ENCODE measurements at places on chromosomes 12 and 14.
A peak's percentile ranks its signal among the peaks of the same experiment; 100 is the strongest.

GRCh38 chr12:117685110-117685926, 283.5 kb downstream of the KSR2 start:
- no peak for DNase-seq

DNA sequence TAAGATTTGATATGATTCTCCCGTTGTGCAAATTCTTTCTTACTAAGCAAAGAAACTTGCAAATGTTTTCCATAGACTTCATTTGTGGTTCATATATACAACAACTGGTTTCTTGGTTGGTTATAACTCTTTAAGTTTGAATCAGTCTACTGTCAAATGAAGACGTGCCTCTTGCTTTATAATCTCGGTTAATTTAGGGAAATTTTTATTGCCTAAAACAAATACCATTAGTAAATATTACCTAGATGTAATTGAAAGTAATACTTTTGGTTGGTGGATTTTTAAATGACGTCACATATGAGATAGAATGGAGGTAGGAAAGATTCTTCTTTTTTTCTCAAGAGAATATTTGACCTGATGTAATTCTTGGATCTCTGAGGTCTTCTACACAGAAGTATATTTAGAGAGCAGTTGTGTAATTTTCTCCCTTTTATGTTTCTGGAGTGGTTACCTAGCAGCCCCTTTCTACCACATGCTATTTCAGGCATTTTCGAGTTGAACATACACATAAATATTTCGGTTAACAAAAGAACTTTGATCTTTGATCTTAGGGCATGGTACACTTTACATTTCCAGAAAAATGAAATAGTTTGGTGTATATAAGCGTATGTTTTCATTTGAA, 1.7 kb downstream of the ATF7IP start:
- no peak for DNase-seq

- no peak for DNase-seq
Measured at GRCh38 chr14:99192830-99193229, 79.2 kb downstream of the BCL11B start.

- no peak for DNase-seq
Measured at GRCh38 chr14:67573228-67574010, 26.6 kb downstream of the PIGH start.

DNA sequence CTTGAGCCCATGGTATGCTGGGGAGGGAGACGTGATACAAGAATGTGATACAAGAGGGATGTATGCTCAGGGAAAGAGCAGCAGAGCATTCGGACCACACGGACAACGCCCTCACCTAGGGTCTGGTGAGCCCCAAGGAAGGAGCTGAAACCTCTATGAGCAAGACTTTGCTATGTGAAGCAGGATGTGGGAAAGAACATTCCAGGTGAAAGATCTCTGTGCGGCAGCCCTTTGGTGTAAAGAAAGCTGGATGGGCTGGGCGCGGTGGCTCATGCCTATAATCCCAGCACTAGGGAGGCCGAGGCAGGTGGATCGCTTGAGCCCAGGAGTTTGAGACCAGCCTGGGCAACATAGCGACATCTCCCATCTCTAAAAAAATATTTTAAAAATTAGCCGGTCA, 16.9 kb upstream of the FICD start:
- no peak for DNase-seq

DNA sequence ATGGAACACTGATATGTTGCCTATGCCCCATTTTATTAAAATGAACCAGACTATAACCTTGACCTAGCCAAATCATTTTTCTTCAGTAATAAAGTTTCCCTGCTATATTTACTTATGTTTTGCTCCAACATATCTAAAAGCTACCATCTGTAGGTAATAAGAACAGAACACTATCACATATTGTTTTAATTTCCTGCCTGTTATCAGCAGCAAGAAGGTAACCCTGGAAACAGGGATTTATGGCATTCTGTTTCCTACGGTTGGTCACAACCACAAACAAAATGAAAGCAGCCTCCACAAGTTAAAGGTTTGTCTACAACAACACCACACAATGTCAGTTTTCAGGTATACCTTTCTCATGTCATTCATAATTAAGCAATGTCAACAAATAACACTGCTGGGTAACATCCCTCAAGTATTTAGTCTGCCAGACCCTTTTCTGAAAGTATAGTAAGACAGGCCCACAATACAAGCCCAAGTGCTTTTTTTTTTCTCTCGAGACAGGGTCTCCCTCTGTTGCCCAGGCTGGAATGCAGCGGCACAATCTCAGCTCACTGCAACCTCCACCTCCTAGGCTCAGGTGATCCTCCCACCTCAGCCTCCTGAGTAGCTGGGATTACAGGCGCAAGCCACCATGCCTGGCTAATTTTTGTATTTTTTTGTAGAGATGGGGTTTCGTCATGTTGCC, 25.5 kb downstream of the GCH1 start:
- no peak for DNase-seq

DNA sequence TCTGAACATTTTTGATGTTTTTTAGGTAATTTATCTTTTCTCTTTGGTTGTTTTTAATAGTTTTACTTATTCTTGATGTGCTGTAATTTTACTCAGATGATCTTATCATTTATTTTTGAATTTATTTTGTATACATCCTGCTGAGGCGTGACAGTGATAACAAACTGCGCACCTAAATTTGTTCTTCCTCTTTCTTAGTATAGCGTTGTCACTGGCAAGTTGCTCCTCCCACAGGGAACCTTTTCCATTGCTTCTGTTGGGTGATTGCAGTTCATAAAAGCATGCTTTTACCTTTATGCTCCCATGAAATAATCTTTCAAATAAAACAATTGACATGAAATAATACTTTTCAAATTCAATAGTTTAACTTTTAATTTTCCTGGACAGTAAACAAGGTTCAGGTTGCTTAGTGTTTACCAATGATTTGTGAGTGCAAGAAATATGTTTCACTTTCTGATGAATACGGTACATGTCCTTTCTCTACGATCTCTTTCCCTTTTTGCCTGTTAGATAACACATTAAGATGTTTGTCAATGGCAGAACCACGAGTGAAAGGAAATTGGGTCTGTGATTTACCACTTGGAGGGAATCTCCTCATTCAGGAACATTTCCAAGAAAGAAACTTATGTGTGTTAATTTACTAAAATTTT, 223.3 kb downstream of the CCDC91 start:
- no peak for DNase-seq

DNA sequence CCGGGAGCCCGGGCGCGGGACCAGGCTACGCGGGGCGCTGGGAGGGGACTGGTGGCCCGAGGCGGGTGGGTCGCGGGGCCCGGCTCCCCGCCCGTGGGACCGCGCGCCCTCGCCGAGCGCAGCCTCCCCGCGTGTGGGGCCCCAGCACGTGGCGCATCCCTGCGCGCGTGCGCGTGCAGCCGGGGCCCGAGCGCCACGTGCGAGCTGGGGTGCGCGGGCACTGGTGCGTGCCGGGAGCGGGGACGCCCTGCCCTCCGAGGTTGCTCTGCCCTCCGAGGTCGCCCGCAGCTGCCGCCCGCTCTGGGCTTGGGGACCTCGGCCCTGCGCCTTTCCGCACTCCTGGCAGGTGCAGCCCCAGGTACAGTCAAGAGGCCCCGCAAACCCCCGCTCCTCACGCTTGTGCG, 365 bp upstream of the CCDC88C start:
- no peak for DNase-seq

- DNase-seq, result no peak
Measured at GRCh38 chr12:114193474-114193873, 212.5 kb downstream of the TBX5 start.

DNA sequence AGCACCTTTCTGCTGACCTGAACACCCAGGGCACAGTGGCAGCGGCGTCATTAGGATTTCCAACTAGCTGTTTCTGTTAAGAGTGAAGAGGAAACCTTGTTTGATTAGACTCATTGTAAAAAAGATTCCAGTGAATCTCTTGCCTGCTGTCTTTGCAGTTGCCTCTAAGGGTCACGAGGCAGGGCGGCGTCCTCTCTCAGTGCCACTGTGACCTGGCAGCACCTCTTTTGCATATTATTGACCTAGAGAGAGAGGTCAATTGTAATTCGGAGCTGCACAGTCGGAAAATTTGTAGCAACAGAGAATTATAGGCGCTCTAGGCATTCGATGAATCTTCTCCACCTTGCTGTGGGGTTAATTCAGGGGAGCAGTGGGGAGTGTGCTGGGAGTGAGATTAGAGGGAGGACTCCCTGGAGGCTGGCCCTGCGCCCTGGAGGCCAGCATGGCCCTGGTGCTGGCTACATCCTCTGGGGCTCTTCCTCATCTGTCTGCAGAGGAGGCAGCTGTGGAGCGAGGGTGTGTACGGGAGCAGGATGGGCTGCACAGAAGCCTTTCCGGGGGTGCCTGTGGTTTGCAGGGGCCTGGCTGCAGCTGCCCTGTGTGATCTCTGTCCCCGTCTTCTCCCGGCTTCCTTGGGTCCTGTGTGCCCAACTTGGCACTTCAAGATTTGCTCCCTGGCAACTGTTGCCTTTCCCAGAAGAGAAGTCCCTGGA, 14.3 kb downstream of the PACS2 start:
- DNase-seq, result no peak

- DNase-seq, result no peak
Measured at GRCh38 chr12:56013482-56013881, 7.4 kb upstream of the IKZF4 start.

DNA sequence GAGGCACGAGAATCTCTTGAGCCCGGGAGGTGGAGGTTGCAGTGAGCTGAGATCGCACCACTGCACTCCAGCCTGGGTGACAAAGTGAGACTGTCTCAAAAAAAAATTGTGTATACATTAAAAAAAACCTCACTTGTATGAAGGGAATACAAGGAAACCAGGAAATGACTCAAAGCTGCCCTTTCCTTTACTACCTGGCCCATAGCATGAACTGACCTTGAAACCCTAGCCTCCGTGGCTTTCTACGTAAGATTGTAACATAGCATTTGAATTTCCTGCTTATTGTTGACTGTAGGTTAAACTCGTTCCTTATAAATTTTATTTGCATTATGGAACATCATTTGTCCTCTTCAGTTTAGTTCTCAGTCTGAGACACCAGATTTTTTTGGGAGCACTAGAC, 9.1 kb upstream of the DDX47 start:
- DNase-seq, result no peak

DNA sequence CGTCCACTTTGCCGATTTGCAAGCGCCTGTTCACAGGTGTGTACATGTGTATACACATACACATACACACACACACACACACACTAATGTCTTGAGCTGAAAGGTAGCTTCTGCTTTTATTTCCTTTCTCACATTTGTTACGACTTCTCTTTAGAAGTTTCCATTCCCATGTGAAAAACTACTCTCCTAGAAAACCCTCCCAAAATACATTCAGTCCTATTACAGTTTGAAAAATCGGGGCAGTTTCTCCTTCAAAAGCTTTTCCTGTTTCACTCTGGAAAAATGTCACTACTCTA, 3.9 kb downstream of the BLTP3B start:
- DNase-seq, result no peak

DNA sequence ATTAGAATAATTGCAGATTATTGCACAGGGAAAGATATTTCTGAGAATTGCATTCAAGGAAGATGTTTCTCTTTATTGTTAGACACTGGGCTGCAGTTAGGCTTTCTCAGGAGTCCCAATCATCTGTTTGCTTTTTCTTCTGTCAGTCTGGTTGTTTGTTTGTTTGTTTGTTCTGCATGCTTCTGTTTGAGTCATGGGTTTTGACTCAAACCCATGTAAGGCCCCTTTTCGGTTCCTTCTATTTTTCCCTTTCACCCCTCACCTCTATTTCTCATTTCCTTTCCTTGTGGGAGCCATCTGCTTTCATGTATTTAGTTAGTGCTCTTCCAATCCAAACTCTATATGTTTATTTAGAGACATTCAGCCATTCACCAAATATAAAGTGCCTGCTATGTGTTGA, 25.1 kb upstream of the CISTR start:
- DNase-seq, result no peak

- DNase-seq, result no peak
Measured at GRCh38 chr12:11075642-11076041, 13.5 kb upstream of the TAS2R46 start.

GRCh38 chr14:32896979-32897697, 41.5 kb upstream of the NPAS3 start:
- DNase-seq, result no peak

GRCh38 chr14:105484069-105484996, 2.4 kb upstream of the CRIP1 start:
- DNase-seq, result peak; percentile 48
